Putamen (tissue), 1 donor: ENCODE measurements at places on chromosomes 6 and 20.

DNA sequence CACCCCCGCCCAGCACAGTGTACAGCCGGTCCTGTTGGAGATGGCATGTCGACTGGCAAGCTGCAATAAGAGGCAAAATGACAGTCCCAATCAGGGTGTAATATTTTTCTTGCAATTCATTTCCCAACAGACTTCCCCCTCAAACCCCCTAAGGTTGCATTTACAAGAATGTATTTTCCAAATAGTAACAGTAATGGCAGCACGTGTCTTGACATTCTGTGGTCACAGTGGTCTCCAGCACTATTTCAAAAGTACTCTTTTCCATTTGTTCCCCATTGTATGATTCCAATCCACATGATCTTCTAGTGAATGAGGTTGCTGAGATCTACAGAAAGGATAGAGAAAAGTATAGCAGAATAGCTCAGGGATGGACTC is 97.8 kb upstream of the CARMIL1 start:
- no peak for DNase-seq

DNA sequence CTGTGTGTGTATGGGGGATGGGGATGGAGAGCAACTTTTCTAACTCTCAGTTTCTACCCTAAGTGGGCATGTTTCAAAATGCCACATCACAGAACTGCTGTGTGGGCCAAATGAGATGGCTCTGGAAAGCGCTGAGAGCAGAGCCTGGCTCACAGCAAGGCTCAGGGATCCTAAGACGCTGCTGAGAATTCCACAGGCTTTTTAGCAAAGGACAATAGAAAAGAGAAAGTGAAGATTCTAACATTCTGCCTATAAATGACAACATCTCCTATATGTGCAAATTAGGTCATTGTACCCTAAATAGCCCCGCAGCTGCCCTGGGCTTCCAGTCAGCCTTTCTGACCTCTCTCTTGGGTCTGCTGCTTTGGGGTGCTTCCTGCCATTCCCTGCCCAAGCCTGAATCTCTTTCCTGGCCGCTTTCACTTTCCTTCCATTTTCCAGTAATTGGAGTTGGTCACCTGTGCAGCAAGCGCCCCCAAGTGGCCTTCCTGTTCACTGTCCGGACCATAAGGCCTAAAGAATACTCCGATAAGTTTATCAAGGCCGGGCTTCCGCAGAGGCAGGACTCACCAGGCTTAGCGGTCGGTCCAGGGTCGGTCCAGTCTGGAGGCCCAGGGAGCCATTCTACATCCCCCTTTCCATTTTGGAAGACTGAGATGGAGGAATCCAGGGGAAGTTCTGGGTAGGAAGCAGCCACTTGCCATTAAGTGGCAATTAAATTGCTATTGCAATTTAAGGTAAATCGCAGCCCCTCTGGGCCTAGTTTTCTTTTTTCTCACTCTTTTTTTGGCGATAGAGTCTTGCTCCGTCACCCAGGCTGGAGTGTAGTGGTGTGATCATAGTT is 6.7 kb upstream of the DDR1 start:
- DNase-seq, result peak; percentile 86

- no peak for DNase-seq
Observed at GRCh38 chr6:100173211-100173610, 179.2 kb upstream of the MCHR2 start.

GRCh38 chr6:137016356-137016755 is 28.4 kb downstream of the IL20RA start:
- DNase-seq, result no peak

DNA sequence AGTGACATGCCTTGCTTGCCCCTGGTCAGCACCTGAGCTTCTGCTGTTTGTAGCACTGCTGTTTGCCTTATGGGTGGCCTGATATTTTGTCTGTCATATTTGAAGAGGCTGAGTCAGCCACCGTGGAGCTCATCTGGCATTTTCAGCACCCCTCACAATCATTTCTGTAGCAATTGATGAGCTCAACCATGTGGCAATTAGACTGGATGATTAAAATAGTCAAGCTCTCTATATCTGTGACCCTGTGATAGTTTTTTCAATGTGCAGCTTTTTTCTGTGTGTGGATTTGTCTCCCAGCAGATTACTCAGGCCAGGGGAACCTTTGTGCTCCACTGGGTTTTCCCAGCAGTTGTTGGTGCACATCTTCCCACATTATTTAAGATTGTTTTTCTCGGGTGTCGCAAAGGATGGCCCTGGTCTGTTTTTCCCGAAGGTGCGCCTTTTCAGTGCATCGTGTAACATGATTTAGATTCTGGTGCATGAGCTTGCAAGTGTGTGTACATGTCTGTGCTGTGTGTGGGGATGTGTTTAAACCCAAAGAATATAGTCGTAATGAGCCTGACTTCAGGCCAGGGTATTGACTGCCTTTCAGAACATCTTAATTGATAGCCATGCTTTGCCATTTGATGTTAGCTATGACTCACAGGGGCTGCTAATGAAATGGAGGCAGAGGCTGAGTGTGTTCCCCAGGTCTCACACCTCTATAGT is 31.6 kb upstream of the GLP1R start:
- DNase-seq, result no peak

DNA sequence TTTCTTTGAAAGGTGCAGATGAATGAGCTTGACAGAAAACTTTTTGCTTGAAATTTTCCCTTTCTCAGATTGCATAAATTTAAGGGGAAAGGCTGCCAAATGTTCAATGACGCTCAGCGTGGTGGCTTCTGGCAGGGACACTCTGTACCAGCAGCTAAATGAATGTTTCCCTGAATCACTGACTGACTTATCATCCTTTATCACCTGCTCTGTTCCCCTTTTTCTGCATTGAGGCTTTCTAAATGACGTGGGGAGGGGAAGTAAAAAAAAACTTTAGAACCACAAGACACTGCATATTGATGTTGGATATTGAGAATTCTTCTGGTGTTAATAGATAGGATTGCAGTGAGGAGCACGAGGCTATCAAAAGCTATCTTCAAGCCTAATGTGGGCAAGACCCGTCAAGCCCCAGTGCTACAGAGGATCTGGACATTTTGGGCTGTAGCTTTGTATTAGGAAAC is 46.9 kb upstream of the ENPP5 start:
- peak; percentile 70 for DNase-seq

GRCh38 chr6:113338644-113339043 is 518.5 kb upstream of the MARCKS start:
- DNase-seq, result no peak

DNA sequence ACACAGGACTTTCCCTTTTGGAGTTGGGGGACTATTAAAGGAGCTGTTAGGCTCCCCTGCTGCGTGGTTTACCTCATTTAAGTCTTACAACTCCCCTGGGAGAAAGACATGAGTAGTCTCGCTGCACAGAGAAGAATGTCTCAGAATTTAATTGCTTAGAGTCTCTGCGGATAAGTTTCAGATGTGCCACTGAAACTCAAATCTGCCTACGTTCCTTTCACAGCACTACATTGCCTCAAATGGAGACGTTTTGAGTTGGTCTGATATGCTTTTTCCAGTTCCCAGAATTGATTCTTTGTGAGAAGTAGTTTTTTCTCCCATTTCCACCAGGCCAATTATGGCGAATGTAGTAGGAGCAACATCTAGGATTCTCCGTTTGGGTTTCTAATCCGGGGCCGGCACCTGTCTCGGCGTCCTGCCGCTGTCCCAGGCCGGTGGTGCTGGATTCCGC is 532 bp upstream of the SLC35F1 start:
- no peak for DNase-seq
